ENCODE measurements at places on chromosomes 1 and 21.

DNA sequence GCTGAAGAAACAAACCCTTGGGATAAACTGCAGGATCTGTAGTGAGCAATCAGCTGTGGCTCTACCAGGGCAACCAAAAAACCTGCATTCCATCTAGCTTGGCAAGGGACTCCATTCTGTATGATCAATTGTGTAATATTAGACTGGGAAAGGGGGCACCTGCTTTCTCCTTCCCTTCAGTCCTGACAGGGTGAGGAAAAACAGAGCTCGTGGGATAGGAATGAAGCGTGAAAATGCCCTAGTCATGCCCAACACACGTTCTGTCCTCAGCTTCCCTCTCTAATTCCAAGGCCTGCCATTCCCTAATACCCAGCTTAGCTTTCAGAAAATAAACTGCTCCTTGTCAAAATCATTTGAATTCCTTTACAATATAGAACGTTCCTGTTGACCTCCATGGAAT is 442.3 kb downstream of the PLPP3 start:
- no peak for DNase-seq

DNA sequence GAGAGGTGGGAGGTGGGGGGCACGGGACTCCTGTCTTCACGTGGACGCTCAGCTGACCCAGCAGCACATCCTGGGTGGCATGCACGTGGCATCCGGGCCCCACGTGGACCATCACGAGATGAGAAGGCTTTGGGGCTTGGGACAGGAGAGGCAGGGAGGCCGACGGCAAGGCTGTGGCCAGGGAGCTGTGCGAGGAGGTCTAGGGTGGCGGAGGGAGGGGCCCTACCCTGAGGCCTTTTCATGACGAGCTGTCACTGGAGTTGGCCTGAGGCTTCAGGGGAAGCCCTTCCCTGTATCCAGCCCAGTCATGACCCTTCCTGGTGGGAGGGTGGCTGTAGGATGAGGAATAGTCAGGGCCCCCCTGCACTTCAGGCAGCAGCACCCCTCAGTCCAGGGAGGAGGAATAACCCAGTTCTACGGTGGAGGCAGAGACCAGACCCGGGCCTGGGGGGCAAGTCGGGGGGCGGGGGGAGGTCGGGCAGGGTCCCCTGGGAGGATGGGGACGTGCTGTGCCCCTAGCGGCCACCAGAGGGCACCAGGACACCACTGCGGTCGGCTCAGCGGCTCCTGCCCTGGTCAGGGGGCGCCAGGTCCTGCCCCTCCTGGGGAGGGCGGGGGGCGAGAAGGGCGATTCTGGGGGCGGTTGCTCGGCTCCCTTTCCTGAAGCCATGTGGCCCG is 2.0 kb upstream of the PERM1 start:
- no peak for DNase-seq

- no peak for DNase-seq
Observed at GRCh38 chr1:119453021-119453420, 38.1 kb downstream of the HSD3B2 start.

GRCh38 chr1:106956721-106957120 is 99.8 kb upstream of the PRMT6 start:
- no peak for DNase-seq

DNA sequence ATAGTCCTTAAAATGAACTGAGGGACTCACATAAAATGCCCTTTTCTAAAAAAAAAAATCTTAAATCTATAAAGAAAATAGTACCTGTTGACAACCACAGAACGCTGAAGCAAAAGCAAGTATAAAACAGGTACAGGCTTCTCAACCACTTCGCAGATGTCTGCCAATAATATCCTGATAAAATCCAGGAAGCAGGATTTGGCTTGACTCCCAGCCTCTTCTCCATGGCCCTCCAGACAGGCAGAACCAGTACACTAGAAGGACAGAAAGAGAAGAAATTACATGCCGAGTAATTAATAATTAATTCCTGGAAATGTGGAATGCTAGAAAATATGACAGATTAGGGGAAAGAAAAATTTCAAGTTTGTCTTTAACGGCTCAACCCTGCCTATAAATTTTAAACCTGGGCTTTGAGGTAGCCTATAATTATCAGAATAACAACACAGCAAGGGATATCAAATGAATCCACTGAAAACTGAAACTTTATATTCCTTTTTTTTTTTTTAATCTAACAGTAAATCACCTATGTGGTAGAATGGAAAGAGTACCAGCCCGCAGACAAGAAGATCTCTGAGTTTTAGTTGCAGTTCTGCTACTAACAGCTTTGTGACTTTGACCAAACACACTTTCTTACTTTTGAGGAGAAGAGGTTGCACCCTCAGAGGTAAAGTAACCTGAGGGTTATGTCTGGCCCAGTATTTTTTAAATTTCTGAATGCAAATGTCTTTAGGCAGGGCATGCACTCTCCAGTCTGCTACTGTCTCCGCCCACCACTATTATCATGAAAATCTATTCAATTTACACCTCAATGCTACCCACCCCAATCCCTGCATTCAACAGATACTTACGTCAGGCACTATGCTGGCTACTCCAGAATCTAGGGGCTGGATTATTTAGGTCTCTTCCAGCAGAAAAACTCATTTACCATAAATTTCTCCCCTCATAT is 2.7 kb downstream of the KIAA0319L start:
- DNase-seq = no peak

DNA sequence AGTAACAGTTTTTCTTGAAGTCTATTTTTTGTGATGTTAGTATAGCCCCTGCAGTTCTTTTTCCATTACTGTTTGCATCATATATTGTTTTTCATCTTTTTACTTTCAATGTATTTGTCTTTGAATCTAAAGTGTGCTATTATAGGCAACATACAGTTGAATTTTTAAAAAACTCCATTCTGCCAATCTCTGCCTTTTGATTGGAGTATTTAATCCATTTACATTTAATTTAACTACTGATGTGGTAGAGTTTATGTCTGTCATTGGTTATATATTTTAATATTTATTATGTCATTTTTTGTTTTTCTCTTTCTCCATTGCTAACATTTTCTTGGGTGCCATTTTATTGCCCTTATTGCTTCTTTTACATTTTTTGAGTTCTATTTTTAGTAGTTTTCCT is 296.3 kb downstream of the HMCN1 start:
- DNase-seq = no peak

DNA sequence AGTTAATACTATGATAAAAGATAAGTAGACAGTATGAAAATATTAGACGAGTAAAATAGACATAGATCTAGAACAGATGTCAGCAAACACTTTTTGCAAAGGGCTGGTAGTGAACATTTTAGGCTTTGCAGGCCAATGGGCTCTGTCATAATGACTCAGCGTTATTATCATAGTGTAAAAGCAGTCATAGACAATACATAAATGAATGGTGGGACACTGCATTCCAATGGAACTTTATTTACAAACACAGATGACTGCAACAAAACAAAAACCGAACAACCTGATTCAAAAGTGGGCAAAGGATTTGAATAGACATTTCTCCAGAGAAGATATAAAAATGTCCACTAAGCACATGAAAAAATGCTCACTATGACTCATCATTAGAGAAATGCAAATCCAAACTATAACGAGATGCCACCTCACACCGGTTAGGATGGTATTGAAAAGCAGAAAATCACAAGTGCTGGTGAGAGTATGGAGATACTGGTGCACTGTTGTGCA is 7.3 kb downstream of the GSTM5 start:
- no peak for DNase-seq

- no peak for DNase-seq
Observed at GRCh38 chr1:179925922-179926849, 28.4 kb upstream of the CEP350 start.

GRCh38 chr1:11559591-11559970 is 80.6 kb downstream of the DISP3 start:
- no peak for DNase-seq

- no peak for DNase-seq
Observed at GRCh38 chr1:239189998-239190512, 196.3 kb upstream of the CHRM3 start.

- no peak for DNase-seq
Observed at GRCh38 chr1:1267488-1268283, 6.0 kb downstream of the UBE2J2 start.

DNA sequence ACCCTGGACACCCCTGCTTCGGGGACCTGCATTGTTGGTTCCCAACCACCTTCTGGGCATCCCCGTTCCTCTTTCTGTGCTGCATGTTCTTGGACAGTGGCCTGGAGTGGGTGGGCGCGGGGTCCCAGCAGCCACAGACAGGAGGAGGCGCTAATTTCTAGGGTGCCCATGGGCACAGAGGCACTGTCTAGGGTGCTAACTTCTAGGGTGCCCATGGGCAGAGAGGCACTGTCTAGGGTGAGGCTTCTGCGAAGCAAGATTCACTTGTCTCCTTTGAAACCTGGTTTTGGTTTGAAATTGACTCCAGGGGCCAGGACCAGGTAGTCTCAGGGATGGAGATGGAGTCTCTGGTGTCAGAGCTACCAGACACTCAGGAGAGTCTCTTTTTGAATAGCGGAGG is 815 bp upstream of the MEGF6 start:
- DNase-seq = no peak

- no peak for DNase-seq
Observed at GRCh38 chr1:170864238-170864637, 71.1 kb upstream of the MROH9 start.

GRCh38 chr1:173392895-173393658 is 84.1 kb upstream of the PRDX6 start:
- no peak for DNase-seq

DNA sequence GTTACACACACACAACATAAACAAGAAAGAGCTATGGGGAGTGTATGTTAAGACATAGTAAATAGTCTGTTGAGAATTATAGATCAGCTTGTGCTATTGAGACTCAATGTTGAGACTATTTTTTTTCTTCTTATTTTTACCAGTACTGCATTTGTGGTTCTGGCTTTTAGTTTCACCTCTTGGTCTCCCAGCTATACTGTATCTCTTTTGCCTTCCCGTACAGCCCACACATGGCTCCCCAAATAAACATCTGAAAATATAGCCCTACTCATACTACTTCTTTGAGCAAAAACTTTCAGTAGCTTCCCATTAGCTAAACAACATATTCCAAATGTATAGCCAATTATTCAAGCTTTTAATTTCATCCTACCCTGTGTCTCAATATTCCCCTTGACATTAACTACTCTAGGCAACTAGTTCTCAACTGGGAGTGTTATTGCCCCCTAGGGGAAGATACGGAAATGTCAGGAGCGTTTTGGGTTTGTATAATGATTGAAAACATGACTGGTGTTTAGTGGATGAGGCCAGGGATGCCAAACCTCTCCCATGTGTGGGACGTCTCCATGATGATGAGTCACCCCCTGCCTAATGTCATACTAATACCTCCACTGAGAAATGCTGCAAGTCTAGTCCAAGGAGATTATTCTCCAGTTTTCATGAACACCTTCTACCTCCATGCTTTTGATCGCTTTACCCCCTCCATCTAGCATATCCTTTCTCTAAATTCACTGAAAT is 6.8 kb downstream of the RPE65 start:
- no peak for DNase-seq

DNA sequence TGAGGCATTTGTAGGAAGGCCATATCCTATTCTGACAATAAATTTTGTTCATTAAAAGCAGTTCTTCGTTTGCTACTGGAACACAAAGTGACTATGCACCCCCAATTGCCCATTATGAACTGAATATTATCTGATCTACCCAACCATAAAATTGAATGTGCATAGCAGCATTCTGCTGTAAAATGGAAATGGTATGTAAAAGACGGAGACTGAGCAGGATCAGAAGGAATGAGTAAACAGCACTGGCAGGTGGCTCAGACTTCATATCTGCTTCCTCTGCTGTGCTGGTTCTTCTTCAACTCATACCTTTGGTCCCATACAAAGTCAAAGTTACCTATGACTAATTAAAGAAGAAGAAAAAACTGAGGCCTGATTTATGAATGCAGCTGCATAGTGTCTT is 339.5 kb downstream of the PLA2G4A start:
- no peak for DNase-seq

GRCh38 chr1:212754193-212754592 is 37.4 kb downstream of the NSL1 start:
- peak; percentile 50 for DNase-seq

DNA sequence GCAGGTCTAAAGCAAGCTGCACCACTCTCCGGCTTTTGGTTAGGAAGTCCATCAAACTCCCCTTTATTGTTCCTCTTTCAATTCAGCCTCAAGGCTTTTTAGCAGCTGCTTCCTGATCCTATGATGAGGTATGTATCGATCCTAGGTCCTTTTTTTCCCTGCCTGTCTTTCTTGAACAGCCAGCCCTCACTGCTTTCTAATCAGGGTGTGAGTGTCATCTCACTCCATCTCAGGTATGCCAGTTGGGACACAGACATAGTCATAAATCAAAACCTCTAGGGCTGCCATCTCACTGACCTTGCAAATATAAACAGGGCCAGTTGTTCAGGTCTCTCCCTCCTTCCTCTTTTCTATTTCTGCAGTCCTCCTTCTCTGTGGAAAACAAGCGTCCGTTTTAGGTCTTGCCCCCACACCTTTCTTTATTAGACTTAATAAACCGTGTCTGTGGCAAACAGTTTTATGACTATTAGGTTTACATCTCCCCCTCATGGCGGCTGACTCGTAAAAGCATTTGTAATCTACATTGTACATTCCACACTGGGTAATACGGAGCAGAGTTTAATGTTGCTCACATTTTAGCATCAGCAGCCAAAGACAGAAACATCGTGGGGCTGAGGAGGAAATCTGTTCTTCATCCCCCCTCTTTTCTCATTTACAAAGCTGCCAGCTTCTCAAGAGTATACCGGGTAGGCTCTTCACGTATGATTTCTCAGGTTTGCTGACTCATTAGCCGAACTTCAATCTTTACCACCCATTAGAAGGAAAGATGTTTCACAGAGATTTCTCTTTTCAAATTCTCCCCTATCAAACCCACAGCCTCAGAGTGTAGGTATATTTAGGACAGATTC is 11.6 kb downstream of the STYXL2 start:
- DNase-seq = no peak

- DNase-seq = no peak
Observed at GRCh38 chr1:240414237-240414636, 197.7 kb downstream of the GREM2 start.

DNA sequence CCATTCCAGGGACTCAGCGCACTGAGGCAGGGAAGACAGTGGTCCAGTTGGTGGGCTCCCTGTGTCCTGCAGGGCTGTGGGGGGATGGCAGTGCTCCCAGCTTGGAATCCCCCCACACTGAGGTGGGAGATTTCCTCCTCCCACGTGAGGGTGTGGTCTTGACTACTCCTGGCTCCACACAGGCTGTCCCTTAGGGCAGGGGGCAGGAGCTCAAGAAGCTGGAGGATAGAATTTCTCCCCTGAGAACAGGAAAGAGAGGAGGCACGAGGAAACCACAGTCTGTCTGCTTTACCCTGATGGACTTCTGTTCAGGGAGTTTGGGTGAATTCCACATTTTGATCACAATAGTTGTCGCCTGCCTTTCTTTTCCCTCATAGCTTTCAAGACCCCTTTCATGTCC is 62.1 kb downstream of the CACNA1E start:
- no peak for DNase-seq

Measured in T-helper 2 cell (primary cell).